ENCODE measurements at places on chromosomes 5 and 9. TPM values are rescaled to one million over a fixed set of nuclear protein-coding genes. Genes with fewer than 3 reads are reported as not detected.

The DYNC2I2 gene
- total RNA-seq, result 32.4 TPM

- no peaks in the 10 kb centered on the region for H3K36me3 ChIP-seq
- H3K27ac ChIP-seq, result no peak overlapping the region
- no peaks in the 10 kb centered on the region for H3K27me3 ChIP-seq
- no peak for DNase-seq
Observed at GRCh38 chr5:7364226-7364875, 31.6 kb upstream of the ADCY2 start.

DNA sequence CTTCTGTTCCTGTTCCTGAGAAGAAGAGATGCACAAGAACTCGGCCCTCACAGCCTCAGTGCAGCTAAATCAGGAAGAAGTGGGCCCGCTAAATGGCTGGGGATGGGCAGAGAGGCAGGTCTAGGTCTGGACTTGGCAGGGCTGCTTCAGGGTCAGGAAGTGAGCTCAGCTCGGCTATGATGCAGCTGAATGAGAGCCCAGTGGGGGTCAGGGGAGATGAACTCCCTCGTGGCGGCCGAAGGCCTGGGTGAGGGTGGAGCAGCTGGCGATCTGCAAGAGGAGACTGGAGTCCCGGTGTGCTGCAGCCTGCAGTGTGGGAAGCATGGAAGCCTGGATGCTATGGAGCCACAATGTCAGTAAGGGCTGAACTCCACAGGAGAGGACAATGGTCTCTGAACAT lies 466.2 kb downstream of the SPOCK1 start:
- no peak overlapping the region for H3K27ac ChIP-seq
- H3K4me3 ChIP-seq, result no peak overlapping the region
- H3K27me3 ChIP-seq, result peaks cover 2% of the 10 kb centered on the region

The PCDHB4 gene
- not detected for total RNA-seq

The PCDHGB1 gene
- total RNA-seq, result not detected

The ASPN gene
- not detected for total RNA-seq

GRCh38 chr5:759111-759751 lies 25.3 kb downstream of the ZDHHC11B start:
- no peaks in the 10 kb centered on the region for H3K36me3 ChIP-seq
- no peak overlapping the region for H3K4me3 ChIP-seq
- no peak overlapping the region for H3K27ac ChIP-seq
- no peaks in the 10 kb centered on the region for H3K27me3 ChIP-seq

The EMB gene
- 41.4 TPM for total RNA-seq

DNA sequence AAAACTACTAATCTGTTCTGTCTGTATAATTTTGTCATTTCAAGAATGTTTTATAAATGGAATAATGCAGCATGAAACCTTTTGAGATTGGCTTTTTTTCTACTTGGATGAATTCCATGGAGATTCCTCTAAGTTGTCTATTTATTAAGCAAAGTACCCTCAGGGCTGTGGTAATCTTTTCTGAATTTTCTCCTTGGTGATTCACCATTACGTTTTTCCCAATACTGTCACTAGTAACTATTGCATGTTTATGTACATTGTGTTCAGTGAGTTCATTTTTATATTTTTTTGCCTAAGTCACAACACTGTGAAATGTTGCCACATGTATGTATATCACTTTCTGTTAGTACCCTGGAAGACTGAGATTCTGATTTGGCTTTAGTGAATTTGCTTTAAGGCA lies 177.0 kb upstream of the GRIN3A start:
- H3K4me1 ChIP-seq, result no peaks in the 10 kb centered on the region
- H3K4me3 ChIP-seq, result no peak overlapping the region

The PCDHA6 gene
- not detected for total RNA-seq
